ENCODE measurements at places on chromosomes 16 and 17.
A peak's percentile ranks its signal among the peaks of the same experiment; 100 is the strongest.

GRCh38 chr17:76579281-76579680, 6.4 kb downstream of the ST6GALNAC2 start:
- DNase-seq: no peak

DNA sequence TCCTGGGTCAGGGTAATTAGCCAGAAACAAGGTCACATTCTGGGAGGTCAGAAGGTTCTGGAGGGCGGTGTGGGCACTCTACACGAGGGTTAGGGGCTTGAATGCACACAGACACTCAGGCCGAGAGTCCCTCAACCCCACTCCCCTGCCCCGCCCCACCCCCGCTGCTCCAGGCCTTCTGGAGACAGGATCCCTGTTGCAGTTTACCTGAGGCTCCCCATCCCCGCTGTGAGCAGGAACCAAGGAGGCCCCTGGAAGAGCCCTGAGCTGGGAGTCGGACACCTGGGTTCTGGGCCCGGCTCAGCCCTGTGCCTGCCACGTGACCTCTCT, 4.4 kb upstream of the ACTG1 start:
- DNase-seq: peak; percentile 30

DNA sequence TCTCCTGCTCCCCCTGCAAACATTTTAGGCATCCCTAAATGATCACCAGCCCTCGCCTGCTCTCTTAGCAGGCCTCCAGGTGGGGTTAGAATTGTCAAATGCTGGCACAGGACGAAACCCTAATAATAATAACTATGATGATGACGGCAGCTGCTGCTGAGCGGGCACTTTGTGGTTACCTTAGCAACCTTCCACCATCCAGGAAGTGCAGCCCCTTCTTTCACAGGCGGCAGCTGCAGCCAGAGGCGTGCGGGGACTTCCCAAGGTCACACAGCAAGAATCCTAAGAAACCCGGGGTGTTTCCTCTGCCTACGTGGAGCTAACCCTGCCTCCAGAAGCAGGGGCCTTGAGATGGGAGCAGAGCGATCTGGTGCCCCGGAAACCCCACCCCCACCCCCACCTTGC, 22.4 kb upstream of the EIF1 start:
- DNase-seq: peak; percentile 44

DNA sequence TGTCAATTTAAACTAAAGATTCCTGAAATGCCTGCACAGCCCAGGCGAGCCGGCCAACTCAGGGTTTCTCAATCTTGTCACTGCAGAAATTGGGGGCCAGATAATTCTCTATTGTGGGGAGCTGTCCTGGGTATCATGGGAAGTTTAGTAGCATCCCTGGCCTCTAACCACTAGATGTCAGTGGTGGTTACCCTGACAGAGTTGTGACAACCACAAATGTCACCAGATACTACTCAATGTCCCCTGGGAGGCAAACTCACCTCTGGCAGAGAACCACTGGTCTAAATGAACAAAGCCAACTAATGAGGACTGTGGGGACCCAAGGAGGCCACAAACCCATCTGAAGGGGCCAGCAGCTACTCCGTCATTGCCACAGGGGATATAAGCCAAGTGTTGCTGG, 90.9 kb downstream of the MYH11 start:
- peak; percentile 32 for DNase-seq

GRCh38 chr16:17404941-17405689, 65.6 kb downstream of the XYLT1 start:
- DNase-seq: no peak

DNA sequence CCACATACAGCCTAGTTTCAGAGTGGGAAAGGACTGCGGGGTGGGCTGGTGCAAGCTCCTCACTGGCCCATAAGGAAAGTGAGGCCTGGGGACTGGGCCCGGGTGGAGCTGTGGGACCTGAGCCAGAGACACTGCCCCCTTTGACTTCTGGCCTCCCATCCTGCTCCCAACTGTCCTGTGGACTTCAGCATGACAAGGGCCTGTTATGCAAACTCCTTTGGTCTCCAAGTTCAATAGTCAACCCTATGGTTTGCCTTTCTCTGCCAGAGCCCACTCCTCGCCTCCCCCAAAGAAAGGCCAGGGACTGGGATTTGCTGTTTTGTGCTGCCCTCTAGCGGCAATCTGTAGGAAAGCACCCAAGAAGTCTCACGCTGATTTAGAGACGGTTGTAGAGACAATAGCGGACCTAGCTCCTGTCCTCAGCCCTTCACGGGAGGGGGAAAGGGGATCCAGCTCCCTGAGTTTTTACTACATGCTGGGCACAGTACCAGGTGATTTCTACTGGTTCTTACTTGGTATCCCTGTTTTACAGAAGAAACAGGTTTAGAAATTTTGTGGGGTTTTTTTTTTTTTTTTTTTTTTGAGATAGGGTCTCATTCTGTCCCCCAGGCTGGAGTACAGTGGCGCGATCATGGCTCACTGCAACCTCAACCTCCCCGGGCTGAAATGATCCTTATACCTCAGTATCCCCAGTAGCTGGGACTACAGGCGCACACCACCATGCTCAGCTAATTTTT, 1.2 kb upstream of the TLCD3B start:
- peak; percentile 87 for DNase-seq

GRCh38 chr17:4167786-4168185, 24.8 kb downstream of the CYB5D2 start:
- DNase-seq: no peak

- DNase-seq: no peak
Observed at GRCh38 chr16:2518823-2519710, 1.1 kb upstream of the AMDHD2 start.

- DNase-seq: no peak
Observed at GRCh38 chr17:50280068-50280467, 5.8 kb downstream of the TMEM92 start.

DNA sequence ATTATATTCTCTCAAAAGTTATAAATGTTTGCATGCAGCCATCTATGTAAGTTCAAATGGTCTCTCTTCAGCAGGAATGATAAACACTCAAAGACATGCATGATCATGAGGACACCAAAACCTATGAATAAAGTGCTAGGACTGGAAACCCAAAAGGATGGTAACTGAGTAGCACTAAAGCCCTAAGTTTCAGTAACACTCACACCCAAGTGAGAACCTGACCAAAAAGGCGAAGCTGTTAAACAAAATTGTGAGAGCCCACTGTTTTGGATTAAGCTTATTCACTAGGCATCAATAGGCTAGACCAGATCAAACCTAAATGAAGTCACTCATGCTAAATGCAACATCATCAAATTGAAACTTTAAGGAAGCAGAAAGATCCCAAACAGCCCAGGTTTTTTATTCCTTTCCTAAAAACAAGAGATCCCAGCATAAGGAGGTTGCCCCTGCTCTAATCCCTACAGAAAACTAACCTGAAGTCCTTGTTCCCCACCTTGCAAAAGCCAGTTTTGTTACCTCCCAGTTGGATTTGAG, 42.4 kb downstream of the GLG1 start:
- DNase-seq: no peak

GRCh38 chr16:55462241-55462640, 16.8 kb upstream of the MMP2 start:
- DNase-seq: peak; percentile 77

DNA sequence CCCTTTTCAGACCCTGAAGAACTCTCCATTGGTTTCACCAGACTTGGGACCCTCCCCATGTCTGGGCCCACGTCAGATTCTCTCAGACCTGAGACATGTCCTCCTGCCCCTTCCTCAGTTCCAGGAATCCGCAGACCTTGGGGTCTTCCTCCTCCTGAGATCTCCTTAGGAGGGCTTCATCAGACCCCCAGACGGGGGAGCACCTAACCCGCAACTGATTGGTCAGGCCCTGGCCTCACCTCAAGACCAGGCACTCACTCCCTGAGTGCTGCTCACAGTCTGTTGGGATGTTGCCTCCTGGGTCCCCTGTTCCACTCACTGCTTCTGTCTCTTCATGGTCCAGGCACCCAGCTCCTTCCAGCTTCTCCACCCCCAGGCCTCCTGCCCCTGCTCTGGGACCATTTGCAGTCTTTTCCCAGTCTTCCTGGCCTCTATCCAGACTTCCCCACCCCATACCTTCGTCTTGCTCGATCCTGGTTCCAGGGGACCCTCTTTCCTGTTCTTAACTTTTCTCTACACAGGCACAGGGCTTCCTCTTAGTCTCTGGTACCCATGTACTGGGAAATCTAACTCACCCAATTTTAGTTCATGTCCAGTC, 1.2 kb downstream of the GID4 start:
- no peak for DNase-seq

DNA sequence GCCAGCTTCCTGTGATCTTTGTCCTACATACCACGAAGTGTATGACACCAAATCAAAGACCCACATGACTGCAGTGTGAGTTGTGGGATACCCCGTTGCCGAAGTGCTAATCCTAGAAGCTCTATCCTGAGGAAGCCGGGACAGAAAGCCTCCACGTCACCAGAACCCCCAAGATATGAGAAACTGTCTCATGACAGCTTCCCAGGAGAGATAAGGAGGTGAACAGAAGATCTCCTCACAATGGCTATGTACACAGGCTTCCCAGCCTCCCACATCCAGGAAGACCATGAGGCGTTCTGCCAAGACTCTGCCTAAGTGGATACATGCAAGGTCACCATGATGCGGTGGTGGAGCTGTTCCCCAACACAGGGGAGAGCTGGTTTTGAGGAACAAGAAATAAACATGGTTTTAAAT, 37.1 kb downstream of the TRIM25 start:
- no peak for DNase-seq

- no peak for DNase-seq
Observed at GRCh38 chr17:7557147-7557764, 1.3 kb upstream of the TNFSF13 start.

DNA sequence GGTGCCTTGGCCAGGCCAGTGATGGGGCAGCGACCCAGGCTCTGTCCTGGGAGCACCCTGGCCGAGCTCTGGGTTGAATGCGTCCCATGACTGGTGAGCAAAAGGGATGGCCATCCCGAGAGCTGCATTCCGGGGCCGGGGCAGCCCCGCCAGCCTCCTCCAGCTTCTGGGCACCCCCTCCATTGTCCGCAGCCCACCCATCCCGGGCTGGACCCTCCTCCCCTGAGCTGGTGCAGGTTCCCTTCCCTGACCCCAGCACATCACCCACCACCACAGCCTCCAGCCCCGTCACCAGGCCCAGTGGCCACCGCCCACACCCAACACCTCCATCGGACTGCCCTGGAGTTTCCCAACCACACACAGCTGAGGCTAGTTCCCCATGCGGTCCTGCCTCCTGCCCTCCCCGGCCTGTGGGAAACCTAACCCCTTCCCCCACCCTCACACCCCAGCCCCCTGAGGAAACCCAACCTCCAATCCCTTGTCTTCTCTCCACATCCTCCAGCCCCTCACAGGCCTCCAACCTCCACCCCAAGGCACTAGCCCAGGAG, 16.2 kb upstream of the PVALEF start:
- DNase-seq: no peak

GRCh38 chr17:68870161-68870826, 84.9 kb downstream of the ABCA8 start:
- no peak for DNase-seq

DNA sequence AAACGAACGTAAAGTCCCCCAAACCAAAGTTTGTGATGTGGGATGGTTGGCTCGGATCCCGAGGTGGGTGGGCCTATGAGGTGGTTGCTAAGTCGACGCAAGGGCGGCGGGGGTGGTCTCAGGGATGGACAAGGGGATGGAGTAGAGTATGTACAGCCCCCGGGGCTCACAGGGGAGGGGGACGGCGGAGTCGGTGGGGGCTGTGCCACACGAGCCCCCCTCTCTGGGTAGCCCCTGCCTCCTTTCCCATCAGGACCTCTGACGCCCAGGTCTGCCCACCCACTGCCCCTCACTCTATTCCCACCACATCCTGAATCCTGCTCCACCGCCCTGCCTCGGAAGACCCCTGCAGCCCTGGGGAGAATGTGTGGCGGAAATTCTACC, 15.2 kb downstream of the IL34 start:
- DNase-seq: no peak

DNA sequence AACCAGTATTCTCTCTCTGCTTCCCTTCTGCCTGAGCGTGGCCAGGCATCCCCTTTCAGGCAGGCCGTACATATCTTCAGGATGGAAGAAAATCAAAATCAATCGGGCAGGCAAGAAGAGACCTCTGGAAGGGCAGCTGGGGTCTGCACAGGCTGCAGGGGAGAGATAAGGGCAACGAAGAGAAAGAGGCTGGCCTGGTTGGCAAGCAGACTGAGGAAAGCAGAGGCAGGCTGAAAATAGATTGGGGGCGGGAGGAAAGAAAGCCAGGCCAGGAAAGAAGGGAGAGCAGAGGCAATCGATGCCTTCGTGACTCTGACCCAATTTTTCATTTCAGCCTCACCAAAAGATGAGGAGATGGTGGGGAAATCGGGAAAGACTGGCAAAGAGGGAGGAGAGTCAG, 18.1 kb downstream of the PIPOX start:
- DNase-seq: no peak

- no peak for DNase-seq
Observed at GRCh38 chr16:81729451-81729850, 49.6 kb upstream of the PLCG2 start.

- DNase-seq: no peak
Observed at GRCh38 chr16:86833136-86833535, 254.8 kb downstream of the FOXL1 start.

DNA sequence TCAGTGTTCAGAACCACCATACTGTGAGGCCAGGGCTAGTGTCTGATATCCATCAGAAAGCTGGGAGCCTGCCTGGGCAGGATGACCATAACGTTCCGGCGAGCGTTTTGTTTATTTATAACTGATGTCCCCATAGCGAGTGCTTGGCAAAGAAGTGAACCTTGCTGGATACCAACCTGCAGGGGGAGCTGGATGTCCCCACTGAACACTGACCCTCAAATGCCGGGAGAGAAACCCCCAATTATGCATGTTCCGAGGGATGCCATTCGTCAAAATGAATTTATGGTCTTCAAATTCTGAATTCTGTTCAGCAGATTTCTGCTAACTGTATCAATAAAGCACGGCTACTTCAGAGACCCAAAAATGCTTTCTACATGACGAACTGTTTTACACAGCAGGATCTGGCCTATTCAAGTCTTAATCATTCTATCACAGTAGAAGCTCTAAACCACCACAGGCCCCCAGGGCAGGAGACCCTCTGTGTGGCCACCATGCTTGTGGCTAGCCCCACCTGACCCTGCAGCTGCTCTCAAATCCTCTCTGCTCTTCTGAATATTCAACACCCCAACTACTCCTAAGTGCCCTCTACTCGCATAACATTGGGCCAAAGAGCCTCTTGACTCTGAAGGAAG, 15.2 kb downstream of the MED24 start:
- DNase-seq: peak; percentile 49

DNA sequence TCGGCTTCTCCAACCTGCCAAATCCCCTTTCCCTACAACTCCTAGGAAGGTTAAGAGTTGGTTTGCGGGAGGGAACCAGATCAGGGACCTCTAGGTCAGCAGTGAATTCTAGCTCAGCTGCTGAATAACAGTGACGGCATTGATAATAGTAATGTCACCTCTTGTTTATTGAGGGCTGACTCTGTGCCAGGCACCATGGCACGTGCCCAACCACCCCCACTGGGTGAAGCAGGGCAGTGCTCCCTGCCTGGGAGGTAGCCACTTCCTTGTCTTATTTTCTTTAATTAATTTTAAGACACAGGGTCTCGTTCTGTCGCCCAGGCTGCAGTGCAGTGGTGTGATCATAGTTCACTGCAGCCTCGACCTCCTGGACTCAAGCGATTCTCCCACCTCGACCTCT, 5.5 kb upstream of the PPL start:
- no peak for DNase-seq
